GM12892 (cell line): ENCODE measurements at places on chromosomes 3 and 15.

GRCh38 chr3:13106308-13107001 is 33.2 kb upstream of the IQSEC1 start:
- no peak for DNase-seq

- no peak for DNase-seq
Measured at GRCh38 chr3:125679258-125679657, 84.0 kb upstream of the OSBPL11 start.

DNA sequence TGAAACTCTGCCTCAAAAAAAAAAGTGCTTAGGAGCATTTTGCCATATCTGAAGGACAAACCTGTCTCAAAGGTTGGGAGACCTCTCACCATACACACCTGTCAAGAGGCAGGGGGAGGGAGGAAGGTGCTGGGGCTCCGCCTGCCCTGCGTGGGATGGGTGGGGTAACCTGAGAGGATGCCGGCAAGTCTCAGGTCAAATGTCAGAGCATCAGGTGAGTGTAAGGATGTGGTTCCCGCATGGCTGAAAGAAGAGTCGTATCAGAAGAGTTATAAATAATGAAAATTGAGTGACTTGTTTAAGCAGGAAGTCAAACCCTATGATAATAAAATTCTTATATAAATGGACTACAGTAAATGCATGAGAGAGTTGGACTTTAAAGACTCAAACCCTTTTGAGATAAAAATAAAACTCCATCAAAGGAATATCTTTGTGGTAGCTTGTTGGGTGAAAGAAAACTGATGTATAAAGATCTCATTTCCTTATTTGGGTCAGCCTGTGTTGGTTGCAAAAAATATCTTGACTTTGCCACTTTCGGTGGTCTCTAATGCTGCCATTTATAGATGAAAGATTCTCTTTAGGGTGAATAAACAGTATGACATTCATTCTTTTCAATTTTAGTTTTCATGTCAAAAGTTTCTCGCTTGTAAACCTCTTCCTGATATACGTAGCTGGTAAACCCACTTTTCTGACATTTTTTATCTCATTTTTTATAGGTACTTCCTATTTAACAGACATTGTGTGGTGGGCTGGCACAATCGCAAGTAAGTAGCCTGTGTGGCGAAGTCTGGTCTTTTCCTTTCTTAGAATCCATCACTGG is 23.8 kb downstream of the NIPA1 start:
- no peak for DNase-seq

DNA sequence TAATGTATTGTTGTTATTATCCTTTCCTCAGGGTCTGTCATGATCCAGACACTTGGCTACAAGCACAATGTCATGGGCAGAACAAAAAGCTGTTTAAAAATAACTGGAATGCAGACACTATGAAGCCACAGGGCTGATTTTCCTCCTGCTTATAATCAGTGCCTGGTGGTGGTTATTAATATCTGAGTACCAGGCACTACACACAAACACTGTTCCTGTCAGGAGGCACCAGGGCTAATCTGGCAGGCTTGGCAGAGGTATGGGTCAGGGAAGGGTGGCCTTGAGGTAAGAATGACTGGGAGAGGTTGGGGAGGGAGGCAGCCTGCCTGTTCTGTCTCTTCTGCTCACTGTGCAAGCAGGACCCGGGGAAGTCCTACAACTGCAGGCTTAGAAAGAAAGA is 67.2 kb downstream of the WDR76 start:
- no peak for DNase-seq

DNA sequence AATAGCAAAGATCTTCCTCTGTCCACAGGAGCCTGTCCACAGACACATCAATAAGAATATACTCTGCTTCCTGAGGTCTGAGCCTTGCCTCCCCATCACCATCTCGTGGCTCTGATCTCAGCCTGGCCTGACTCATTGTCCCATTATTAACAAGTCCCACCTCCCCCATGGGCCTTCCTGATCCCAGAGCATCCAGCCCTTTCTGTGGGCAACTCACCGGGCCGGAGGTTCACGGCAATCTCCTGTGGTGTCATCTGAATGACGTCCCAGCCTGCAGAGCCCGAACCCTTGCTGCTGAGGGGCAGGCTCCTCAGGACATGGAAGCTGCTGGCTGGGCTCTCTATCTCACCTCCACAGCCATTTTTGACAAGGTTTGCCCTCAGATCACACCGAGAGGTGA is 28.1 kb downstream of the ITGB5 start:
- DNase-seq: no peak

- no peak for DNase-seq
Measured at GRCh38 chr15:81160312-81161159, 26.5 kb downstream of the CFAP161 start.

DNA sequence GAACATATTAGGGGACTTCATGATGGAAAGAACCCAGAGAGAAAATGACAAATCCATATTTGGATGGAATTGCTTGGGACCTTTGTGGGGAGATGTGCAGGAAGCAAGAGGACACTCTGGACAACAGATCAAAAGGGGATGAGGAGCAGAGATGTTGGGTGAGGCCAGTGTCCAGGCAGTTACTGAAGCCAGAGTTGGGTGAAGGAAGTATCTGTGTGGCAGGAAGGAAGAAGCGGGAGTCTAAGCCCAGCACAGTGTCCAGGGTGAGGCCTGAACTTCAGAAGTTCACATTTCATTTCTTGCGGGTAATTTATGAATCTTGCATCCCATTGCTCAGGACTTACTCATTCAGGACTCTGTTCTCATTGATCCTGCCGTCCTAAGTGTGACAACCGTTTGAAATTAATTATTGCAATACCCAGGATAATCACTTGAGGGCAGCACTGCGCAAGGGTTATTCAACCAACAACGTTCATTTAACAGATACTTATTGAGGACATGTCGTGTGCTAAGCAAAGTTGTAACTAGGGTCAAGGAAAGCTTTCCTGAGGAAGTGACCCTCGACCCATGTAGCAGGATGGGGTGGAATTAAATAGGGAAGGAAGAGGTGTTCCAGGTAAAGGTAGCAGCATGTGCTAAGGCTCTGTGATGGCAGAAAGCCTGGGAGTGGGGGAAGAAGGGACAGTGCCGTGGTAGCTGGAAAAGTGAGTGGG is 61.3 kb upstream of the CMTM8 start:
- DNase-seq: no peak
